Activated CD4-positive, CD25-positive, alpha-beta regulatory T cell treated with anti-CD3 and anti-CD28 coated beads, Interleukin-2, amount 50 U/mL, for 72 hours (primary cell): ENCODE measurements at places on chromosomes 6 and 20.

DNA sequence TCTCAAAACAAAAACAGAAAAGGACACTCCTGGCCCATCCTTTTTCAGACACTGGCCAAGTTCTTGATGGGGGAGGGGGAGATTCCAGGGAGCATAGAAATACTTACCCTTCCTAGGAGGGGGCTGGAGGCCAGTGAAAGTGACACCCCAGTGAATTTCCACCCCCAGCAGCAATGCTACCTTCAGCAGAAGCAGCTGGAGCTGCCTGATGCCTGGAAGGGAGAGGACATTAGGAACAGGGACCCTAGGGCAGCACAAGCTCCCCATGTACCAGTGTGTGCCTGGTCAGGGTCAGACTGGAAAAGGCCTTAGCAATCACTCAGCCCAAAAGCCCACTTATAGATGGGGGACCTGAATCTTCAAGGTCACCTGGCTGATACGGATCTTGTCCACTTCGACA, 2.4 kb downstream of the MICAL1 start:
- DNase-seq = no peak

GRCh38 chr6:118893064-118893806, 717 bp upstream of the ASF1A start:
- DNase-seq = no peak

DNA sequence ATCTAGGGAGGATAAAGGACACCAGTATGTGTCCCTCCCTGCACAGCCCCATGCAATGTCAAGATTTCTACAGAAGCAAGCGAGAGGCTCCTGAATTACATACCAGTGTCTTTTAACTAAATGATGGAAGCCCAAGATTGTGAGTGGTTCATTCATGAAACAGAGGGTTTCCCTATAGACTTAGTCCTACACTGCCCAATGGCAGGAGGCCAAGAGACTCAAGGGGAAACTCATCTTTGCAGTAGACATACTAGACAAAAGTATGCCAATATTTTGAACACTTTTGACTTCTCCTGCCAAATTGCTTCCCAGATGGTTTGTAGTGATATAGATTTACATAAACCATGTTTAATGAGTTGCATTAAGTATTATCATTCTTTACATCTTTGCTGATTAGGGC, 557.2 kb upstream of the JAG1 start:
- DNase-seq = no peak

DNA sequence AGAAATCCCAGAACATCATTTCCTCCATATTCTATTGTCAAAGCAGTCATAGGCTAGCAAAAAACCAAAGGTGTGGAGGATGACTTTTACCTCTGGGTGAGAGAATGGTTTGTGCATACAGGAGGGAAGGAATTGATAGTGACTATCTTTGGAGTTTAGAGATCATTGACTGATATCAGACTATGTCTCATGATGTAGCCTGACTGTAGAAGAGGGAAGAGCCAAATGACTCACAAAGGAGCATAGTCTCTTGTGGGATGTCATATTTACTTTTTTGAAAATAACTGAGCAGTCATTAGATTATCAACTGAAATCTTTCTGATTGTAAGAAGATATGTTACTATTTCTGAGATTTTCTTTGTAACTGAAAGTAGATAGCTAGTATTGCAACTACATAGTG, 158.5 kb downstream of the FLRT3 start:
- no peak for DNase-seq
